ENCODE measurements at places on chromosomes 13 and 19.

GRCh38 chr13:98860491-98860890 is 108.0 kb upstream of the SLC15A1 start:
- no peak for DNase-seq

DNA sequence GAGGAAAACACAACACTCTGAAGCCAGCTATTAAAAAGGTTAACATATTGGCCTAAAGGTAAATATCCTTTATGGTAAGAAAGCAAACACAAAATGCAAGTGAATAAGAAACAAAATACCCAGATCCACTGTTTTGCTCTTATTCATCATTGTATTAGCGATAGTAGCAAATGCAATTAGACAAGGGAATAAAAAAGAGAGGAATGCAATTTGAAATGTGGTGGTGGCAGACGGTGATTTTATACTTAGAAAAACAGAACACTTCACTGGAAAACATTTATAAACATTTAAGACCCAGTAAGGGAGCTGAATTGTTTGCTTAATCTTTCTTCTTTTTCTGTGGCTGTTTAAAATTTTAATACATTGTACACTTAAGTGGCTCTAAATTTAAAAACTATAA is 17.2 kb upstream of the CYP4F2 start:
- DNase-seq = no peak

DNA sequence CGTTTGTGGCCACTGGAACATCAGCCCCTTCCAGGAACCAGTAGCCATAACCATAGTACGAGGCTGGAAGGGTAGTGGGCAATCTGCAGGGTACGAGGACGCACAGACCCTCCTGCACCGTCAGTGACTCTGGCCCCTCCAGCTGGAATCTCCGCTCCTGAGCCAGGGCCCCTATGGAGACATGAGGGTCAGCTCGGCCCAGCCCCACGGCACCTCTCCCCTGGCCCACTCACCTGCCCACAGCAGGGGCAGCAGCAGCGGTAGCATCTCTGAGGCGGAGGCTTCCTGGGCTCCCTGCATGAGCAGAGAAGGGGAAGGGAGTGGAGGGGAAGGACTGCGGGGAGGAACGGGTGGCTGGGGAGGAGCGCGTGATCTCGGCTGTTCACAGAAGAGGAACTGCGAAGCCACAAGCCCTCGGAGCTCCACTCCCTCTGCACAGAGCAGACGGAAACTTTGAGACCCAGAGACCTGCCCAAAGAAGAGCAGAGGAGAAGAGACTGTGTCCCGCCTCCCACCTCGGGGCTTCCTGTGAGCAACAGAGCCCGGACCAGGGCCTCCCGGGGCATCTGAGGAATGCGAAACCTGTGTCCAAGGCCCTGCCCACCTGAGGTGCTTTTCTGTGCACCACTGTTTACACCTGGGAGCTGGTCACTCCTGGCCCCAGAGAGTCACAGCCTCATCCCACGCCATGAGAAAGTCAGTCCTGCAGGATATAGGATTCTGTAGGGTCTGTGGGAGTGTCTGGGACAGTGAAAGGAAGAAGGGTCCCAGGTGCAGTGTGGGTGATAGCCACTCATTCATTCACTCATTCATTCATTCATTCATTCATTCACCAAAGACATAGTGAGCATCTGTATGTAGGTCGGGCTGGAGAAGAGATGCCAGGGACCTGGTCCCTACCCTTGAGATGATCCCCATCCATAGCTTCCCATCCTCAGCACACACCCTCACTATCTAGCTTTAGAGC is at the start of gene SIGLEC6:
SIGLEC6 (minus strand) TSS at position 322 of the 967 bp plus-strand sequence; CDS start at position 300, 22 bp downstream.
- DNase-seq = no peak

- DNase-seq = no peak
Measured at GRCh38 chr13:88248393-88248792, 577.2 kb downstream of the SLITRK5 start.

DNA sequence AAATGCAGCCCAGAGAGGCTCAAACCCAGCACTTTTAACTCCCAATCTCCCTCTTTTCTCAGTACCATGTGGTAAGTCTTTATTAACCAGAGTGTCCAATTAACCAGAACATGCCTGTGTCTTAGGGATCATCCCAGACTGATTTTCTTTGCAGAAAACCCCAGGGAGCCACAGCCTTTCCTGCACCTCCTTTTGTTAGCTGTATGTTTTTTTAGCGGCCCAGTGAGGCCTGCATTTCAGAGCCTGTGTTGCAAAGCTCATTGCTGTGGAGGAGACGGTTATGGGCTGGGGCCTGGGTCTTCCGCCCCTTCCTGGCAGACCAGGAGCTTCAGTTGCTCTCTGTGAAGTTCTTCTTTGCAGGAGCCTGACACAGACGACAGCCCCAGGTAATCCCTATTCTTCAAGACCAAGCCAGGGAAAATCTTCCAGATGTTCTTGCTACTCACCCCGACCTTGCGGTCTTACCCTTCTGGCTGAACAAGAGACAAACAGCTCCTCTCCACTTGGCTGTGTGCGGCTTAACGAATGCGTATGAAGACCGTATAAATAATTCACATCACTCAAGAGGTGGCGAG is 70.7 kb upstream of the TSHZ3 start:
- no peak for DNase-seq

GRCh38 chr13:94318418-94318817 is 161.1 kb downstream of the DCT start:
- DNase-seq = no peak

DNA sequence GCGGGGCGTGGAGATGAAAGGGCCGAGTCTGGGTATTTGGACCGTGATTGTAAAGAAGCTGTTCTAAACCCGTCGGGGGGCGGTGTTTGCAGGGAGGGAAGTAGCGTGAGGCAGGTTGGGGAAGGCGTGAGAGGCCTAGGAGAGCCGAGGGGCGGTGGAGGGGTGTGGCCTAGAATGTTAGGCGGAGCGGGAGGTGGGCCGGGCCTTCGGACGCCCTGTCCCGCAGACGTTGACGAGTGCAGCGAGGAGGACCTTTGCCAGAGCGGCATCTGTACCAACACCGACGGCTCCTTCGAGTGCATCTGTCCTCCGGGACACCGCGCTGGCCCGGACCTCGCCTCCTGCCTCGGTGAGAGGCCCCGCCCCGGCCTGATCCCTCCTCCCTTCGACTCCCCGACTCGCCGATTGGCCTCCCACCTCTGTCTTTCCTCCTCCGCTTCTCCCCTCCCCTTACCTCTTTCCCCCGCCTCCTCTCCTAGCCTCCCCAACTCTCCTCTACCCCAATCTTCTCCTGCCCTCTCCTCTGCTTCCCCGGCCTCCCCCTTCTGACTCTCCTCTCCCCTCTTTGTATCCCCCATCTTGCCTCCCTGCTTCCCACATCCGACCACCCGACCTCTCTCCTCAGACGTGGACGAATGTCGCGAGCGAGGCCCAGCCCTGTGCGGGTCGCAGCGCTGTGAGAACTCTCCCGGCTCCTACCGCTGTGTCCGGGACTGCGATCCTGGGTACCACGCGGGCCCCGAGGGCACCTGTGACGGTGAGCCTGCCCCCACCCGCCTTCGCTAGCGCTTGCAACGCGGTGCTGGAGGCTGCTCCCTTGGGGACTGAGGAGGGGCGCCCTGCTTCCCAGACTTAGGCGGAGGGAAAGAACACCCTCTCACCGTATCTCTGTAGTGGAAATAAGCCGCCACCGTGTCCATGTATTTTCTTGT is 12.8 kb downstream of the LTBP4 start:
- peak; percentile 80 for DNase-seq

Measured in stimulated activated CD4-positive, alpha-beta T cell treated with anti-CD3 and anti-CD28 coated beads, Interleukin-2, amount 100 ng/mL, for 48 hours (primary cell).